ENCODE measurements at places on chromosomes 4 and X.

DNA sequence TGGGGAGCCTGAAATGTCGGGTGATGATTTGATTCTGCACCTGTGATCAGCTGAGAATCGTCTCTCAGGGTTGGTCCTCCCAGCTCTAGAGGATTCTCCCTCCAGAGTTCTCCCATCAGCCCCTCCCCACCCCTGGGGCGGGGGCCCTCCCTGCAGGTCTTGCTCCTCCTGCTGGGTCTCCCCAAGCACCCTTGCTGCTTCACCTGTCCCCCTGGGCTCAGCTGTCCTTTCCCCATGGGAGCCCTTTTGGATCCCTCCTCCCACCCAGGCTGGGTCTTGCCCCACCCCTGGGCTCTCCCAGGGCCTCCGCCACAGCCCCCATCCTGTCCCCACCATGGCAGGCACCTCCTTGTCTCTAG lies 22.2 kb downstream of the PSAPL1 start:
- no peak for DNase-seq

- no peak for DNase-seq
These were observed 1237.1 kb downstream of the PCDH19 start for GRCh38 chrX:99172958-99173357.

GRCh38 chrX:72312311-72312940 lies 6.7 kb upstream of the CITED1 start:
- no peak for DNase-seq

DNA sequence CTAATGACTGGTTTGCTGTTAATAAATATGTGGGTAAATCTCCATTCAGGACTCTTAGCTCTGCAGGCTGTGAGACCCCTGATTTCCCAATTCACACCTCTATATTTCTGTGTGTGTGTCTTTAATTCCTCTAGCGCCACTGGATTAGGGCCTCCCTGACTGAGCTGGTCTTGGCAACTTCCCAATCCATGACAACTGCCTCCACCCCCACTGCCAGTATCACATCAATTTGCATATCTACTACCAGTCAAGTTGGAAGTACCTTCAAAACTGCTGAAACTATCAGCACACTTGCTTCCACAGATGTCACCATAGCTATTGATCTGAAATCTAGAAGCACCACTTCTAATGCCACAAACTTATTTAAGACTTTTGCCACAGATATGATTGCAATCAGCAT lies 27.6 kb downstream of the OPRPN start:
- DNase-seq = no peak

- no peak for DNase-seq
These were observed 62.9 kb downstream of the BRCC3 start for GRCh38 chrX:155134255-155134654.

DNA sequence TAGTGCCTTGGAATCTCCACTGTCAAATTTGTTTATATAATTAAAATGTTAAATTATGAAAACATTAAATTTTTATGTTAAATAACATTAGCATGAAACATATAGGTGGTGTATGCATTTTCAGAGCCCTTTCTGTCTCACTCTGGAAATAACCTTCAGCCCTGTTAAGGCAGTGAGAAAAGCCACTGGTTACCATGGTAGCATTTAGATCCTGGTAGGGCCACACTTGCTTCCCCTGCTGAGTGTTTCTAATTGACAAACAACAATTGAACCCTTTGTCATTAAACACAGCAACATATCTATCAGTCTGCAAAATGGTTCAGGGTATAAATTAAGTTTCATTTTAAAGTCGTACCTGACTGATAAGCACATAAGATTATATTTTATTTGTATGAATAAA lies 63.5 kb downstream of the PDK3 start:
- no peak for DNase-seq

DNA sequence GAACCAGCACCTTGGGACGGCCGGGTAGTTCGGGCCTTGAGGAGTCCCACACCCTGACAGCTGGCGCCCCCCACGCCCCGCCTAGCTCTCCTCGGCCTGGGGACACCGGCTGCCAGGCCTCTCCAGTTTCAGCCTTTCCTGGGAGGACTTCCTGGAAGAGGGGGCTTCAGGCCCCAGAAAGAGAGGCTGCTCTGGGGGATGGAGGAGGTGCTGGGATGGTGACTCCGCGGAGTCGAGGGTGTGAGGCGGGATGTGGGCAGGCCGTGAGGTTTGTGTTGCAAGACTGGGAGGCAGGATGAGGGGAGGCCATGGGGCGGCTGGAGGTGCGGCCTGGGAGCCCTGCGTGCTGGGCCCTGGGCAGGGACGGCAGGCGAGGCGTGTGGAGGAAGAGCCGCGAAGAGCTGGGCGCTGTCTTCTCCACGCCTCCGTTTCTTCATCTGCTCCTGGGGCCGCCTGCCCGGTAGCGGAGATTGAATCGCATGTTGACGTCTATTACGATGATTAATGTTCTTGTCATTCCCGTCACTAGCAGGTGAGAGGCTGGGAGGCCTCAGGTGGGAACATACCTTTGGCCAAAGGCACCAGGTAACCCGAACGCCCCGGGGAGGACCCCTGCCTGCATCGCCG lies 918 bp upstream of the FGFRL1 start:
- DNase-seq = peak; percentile 83

DNA sequence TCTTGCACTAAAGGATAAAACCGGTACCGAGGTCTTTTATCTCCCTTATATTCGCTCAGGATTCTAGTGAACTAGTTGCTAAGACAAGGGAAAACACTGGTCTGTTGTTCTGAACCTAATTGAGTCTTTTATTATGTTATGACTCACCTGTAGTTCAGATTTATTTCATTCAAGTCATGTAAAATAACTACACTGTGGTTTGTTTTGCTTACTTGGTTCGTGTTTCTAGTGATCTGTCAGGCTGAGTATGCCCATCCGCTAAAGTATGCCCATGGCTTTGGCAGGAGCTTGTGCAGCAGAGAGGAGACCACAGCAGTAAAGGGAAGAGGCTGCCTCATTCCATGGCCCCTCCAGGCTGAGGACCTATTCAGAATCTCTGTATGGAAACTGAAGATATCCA lies 126.1 kb downstream of the AFF1 start:
- peak; percentile 75 for DNase-seq

DNA sequence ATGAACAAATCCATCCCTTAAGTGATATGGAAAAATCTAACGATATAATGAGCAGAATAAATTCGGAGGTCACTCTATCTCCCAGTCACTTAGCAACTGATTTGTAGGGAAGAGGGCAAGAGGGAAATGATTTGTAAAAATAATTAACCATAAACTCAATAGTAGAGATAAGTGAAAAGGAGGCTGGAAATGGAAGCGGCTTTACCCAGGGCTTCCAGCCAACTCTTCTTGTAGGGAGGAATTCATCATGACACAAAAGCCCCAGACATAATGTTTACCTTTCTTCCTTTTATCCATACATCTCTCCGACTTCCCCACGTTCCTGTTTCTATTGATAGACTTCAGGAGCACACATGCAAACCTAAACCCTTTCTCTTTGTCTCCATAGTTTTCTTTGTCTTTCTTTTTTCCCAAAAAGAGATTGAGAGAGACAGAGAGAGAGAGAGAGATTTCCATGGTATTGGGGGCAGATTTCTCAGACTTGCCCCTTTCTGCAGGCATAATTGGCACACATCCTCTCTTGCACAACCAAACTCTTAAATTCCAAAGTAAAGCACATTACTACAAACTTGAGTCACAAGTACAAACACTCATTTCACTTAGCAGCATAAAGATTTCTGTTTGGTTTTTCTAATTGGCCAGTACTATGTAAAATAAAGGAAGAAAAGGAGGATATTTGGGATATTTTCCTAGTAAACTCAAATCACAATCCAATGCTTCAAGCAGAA lies 140.9 kb downstream of the MAPK10 start:
- peak; percentile 35 for DNase-seq

- DNase-seq = no peak
These were observed 14.9 kb downstream of the ARHGAP36 start for GRCh38 chrX:131072871-131073571.

GRCh38 chr4:57051095-57051494 lies 59.1 kb downstream of the IGFBP7 start:
- DNase-seq = no peak

DNA sequence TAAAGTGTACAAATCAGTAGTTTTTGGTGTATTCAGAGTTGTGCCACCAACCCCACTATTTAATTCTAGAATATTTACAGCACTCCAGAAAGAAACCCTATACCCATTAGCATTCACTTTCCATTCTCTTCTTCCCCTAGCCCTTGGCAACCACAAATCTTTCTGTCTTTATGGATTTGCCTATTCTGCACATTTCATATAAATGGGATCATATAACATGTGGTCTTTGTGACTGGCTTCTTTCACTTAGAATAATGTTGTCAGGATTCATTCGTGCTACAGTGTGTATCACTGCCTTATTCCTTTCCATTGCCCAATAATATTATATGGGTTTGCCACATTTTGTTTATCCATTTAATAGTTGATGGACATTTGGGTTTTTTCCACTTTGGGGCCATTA lies 32.2 kb downstream of the SGMS2 start:
- DNase-seq = no peak

GRCh38 chrX:151132531-151132930 lies 43.9 kb upstream of the GPR50 start:
- no peak for DNase-seq

DNA sequence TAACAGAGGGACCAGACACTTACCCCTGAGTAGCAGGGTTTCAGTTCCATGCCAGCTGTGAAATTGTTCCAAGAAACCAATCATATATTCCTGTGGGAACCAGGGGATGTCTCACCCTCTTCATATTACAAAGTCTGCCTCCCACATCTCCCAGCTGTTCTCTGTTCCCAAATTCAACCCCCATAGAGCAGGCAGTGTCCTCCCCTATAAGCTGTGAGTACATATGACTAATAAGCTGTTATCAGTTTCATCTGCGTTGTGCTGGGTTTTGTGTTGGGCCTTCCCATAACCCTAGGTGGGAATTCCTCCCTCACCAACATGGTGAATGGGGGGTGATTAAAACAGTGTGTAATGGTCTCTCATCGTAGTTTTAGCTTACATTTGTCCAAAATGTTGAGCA lies 41.0 kb downstream of the CEP44 start:
- DNase-seq = peak; percentile 16

DNA sequence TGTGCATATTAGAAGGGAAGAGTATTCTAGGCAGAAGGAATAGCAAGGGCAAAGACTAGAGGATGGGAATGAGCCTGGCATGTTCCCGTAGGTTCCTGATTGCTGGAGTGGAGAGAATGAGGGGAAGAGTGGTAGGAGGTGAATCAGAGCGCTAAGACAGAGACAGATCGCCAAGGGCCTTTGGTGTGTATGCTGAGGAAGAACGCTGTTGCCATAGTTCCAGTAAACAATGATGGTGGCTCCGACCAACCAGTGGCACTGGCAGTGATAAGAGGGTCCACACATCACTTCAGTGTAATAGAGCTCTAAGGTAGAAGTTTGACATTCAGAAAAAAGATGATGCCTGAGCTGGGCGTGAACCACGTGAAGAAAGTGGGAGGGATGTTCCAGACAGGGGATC lies 966 bp downstream of the TBC1D25 start:
- no peak for DNase-seq

DNA sequence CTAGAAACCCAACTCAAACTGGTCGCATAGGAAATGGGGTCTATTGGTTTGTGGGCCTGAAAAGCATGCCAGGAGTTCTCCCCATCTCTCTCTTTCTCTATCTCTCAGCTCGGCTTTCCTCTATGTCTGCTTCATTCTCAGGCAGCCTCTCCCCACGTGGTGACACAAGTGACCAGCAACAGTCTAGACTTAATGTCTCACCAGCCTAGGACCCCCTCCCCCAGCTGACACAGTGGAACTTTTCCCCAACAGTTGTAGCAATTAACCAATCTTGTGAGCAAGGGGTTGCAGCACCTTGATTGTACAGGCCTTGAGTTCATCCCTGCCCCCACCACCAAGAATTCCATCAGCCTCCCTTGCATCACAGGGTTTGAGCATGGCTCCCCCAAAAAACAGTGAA lies 159.8 kb upstream of the KIT start:
- no peak for DNase-seq

Measured in EL (cell line).